ENCODE measurements at places on chromosomes 1 and 21.

DNA sequence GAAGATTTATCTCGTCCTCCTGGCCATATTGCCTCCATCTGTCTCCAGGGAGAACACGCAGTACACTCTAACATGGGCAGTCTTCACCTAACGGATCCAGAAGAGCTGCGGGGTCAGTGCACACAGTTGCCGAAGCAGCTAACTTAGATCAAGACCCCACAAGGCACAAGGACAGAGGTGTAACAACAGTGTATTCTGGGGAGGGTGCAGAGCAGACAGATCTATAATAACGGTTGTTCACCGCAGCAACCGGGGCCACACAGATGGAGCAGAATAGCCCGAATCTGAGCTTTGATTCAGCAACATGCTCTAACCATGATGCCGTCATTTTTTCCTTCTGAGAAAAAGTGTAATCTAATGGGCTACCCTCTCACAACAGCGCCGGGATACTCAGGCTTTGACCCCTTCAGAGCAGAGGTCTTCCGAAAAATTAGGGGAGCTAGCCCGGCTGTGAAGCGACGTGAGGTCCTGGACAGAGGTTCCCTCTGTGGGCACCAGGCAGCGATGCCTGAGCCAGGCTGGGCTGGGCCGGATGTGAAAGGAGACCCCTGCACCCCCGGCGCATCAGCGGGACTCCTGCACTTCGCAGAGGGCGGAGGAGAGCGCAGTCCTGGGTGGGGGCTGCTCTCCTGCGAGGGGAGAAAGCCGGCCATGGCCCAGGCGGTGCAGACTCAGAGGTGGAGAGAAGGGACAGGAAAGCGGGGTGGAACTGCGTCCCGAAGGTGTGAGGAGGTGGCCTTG lies 57.5 kb downstream of the BCL9 start:
- DNase-seq, result peak; percentile 36

- DNase-seq, result no peak
Observed at GRCh38 chr1:92795166-92795565, 10.3 kb upstream of the EVI5 start.

DNA sequence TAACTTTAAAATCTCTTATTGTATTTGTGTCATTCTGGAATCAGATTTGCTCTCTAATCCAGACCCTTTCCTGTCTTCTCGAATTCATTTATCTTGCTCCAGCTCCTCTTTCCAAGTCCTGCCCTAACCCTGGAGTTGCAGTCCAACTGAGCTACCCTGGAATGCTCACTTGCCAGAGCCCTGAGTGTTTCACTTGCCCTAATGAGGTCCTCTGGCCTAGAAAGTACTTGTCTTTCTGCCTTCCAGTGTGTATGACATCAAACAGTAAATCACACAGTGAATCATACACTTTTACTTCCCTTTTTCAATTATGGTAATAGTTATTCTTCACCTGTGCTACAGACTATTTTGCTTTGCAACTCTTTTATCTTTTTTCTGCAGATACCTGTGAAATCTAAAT lies 96.9 kb downstream of the NEK7 start:
- peak; percentile 15 for DNase-seq

GRCh38 chr1:158274797-158275196 lies 14.9 kb upstream of the CD1C start:
- no peak for DNase-seq

DNA sequence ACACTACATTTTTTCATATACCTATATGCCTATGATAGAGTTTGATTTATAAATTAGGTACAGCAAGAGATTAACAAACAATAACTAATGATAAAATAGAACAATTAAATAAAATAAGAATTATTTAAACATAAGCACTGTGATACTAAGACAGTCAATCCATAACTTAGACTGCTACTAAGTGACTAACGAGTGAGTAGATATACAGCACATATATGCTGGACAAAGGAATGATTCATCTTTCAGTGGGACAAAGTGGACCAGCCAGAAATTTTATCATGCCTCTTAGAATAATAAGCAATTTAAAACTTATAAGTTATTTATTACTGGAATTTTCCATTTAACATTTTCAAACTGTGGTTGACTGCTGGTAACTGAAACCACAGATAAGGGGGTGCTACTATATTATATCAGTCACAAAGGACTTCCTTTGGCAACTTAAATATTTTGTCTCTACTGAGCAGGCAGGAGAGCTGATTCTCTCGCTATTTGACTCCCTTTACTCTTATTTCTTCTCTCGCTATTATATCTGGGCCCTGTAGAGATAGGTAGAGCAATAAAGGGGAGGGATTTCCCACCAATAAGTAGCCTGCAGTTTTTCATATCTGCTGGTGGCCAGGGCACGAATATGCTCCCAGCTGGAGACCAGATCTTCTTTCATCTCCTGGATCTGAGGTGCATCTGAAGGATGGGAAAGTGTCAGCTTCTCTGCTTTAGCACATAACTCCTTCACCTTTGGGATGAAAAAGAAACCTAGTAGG lies 10.8 kb downstream of the SPTA1 start:
- DNase-seq, result no peak

DNA sequence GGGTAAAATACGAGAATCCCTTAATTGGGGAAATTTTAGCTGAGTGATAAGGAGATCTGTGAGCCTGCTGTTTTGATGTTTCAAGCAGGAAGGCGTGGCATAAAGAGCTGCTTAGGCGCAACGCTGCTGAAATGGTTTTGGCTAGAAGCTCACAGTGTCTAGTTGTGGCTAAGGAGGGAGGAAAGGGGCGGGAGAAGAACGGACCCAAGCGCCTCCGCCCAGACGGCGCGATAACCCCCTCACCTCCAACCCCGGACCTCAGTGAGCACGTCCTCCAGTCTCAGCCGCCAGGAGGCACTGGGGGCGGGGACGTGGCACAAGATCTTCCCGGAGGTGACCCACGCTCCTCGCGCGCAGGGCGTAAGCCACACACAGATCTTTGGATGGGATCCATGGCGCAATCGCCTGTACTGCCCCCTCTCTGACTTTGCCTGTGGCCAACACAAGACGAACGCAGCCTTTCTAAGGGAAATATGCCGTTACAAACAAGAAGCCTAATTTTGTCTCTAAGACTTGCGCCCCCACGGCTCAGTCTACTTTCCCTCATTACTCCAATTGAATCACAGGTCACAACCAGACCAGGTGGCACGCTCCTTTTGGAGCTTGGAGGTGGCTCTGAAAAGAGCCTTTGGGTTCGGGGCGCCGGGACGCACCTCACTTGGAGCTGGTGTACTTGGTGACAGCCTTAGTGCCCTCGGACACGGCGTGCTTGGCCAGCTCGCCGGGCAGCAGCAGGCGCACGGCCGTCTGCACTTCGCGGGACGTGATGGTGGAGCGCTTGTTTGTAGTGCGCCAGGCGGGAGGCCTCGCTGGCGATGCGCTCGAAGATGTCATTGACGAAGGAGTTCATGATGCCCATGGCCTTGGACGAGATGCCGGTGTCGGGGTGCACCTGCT lies 23.4 kb upstream of the RNF187 start:
- peak; percentile 34 for DNase-seq

DNA sequence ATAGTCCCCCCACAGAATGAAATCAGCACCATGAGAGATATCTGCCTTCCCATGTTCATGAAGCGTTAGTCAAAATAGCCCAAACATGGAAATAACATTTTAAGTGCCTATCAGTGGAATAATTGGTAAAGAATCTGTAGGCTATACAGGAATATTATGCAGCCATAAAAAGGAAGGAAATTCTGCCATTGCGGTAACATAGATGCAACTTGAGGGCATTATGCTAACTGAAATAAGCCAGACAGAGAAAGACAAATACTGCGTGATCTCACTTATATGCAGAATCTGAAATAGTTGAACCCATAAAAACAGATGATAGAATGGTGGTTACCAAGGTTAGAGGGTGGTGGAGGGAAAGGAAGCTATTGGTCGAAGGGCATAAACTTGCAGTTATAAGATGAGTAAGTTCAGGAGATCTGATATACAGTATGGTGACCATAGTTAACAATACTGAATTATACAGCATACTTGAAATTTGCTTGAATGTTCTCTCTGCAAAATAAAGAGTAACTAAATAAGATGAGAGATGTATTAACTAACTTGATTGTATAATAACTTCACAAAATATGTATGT lies 699 bp upstream of the IL23R start:
- no peak for DNase-seq

GRCh38 chr1:11638121-11638520 lies 16.1 kb downstream of the FBXO2 start:
- no peak for DNase-seq

DNA sequence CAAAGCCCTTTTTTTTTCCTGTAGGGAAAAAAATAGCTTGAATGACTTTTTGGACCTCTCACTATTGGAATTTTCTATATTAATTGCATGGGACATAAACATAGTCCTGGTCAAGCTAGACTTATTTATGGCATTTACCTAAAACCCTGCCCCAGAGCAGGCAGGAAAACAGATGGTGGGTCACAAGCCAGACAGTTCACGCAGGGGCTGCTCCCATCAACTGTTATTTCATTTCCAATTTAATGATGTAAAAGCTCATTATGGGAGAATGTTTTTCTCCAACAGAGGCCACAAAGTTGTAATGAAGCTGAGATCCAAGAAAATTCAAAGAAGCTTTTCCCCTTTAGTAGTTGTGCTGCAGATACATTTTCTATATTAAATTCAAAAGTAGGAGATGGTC lies 99.2 kb downstream of the SGIP1 start:
- no peak for DNase-seq

DNA sequence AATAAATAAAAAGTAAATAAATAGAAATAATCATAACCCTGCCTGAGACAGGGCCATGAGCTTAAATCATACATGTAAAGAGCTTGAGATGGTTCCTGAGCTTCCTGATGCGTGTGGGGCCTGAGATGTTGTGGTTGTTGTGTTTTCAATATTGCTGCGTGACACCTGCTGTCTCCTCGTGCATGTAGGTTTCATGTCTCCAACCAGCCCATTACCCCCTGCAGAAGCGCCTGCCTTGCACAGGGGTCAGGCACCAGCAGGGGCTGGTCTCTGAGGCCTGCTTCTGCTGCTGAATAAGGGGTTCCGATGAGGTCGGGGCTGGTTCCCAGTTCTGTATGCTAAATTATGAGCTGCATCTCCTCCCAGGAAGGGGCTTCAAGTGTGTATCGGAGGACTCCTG lies 15.9 kb downstream of the UMODL1 start:
- DNase-seq, result no peak

- DNase-seq, result no peak
Observed at GRCh38 chr1:219913005-219913770, 15.2 kb downstream of the SLC30A10 start.

DNA sequence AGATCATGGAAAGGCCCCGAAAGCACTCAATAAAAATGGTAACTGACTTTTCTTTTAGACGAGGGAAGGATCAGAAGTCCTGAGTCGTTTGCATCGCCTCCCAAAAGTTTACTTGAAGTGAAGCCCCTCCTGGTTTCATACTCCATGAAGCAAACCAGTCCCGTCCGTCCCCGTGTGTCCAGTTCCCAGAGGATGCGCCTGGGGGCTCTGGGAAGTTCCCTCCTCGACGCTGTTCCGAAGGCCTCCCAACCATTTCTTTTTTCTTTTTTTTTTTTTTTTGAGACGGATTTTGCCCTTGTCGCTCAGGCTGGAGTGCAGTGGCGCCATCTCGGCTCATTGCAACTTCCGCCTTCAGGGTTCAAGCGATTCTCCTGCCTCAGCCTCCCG lies 661 bp upstream of the OSCP1 start:
- no peak for DNase-seq

GRCh38 chr1:10257851-10258250 lies 47.5 kb downstream of the KIF1B start:
- no peak for DNase-seq

DNA sequence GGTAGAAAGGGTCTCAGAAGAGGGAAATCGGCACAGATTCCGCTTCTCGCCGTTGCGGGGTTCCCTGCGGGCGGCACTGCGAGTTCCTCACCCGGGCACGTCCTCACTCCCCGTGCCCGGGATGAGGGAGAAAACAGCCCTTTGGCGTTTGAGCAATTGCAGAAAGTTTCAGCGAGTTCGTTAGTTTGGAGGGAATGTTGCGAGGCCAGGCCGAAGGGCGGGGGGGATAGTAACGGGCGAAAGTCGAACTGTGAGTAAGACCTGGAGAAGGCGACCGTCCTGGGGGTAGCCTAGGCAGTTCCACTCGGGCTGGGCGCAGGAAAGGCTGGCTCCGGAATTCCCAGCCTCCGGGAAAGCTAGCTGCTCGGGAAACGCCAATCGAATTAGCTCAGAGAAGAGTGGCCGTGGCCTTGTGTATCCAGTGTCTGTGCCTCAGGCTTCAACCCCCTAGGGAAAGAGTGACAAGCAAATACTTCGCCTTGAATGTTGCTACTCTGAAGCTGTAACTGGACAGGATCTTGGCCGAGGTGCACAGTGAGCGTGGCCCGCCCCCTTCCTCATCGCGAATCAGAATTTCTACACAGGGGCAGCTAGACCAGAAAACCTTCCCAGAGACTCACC lies 787 bp downstream of the PTGFR start:
- DNase-seq, result peak; percentile 31

DNA sequence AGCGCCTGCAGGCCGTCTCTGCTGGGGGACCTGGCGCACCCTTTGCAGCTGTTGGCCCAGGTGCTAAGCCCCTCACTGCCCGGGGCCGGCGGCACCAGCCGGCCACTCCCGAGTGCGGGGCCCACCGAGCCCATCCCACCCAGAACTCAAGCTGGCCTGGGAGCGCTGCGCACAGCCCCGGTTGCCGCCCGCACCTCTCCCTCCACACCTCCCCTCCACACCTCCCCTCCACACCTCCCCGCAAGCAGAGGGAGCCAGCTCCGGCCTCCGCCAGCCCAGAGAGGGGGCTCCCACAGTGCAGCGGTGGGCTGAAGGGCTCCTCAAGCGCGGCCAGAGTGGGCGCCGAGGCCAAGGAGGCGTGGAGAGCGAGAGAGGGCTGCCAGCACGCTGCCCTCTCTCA lies 177.8 kb upstream of the KAZN start:
- no peak for DNase-seq

GRCh38 chr1:65221638-65222339 lies 73.8 kb downstream of the AK4 start:
- no peak for DNase-seq

DNA sequence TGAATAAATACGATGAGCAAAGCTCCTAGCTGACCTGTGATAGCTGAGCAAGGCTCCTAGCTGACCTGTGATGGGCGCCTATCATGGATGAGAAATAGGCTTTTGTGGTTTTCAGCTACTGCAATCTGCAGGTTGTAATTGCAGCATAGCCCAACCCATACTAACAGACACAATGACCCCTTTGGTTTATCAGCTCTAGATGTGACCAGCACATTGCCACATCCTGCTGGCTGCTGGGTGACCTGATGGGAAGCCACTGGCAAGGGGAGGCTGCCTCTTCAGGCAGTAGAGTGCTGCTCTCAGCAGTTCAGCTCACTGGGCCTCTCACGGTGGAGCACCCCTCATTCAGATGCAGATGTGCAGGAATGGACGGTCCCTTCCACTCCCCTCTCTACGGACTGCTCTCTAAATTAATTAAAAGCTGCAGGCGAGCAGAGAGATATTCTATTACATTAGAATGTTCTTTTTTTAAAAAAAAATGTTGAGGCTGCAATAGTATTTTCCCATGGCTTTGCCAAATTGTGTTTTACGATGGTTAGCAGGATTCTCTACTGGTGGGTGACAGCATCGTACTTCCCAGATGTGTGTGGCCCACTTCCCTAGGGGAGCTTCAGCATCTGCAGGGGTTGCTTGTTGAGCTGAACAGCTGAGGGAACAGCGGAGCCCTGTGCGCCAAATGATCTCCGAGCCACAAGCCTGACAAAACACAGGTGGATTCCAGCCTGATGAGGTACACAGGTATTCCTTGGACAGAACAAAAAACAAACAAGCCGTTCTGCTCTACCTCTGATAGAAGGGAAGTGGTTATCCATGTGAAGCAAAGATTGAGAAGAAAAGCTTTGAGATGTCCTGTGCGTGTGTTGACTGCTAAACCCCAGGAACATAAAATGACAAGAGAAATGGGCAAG lies 65.0 kb downstream of the SYT6 start:
- DNase-seq, result no peak

All from Calu3 (cell line).